ENCODE measurements at places on chromosomes 13 and 19.

- DNase-seq, result no peak
- no peaks in the 10 kb centered on the region for H3K27me3 ChIP-seq
- no peak overlapping the region for H3K4me3 ChIP-seq
- H3K4me1 ChIP-seq, result no peaks in the 10 kb centered on the region
- no peaks in the 10 kb centered on the region for H3K36me3 ChIP-seq
Measured at GRCh38 chr13:101655435-101655834, 203.0 kb downstream of the ITGBL1 start.

DNA sequence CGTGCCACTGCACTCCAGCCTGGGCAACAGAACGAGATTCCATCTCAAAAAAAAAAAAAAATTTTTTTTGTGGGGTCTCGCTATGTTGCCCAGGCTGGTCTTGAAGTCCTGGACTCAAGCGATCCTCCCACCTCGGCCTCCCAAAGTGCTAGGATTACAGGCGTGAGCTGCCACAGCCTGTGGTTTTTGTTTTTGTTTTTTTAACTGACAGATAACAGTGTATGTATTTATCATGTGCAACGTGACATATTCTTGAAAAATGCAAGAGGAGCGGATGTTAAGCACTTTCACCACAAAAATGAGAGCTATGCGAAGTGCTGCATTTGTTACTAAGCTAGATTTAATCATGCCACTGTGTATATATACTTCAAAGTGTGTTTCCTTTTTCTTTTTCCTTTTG lies 49.0 kb downstream of the ARHGEF18 start:
- no peaks in the 10 kb centered on the region for H3K27me3 ChIP-seq
- H3K36me3 ChIP-seq, result no peaks in the 10 kb centered on the region
- H3K4me3 ChIP-seq, result no peak overlapping the region
- H3K4me1 ChIP-seq, result peaks cover 4% of the 10 kb centered on the region
- H3K27ac ChIP-seq, result no peak overlapping the region
- no peak for DNase-seq

DNA sequence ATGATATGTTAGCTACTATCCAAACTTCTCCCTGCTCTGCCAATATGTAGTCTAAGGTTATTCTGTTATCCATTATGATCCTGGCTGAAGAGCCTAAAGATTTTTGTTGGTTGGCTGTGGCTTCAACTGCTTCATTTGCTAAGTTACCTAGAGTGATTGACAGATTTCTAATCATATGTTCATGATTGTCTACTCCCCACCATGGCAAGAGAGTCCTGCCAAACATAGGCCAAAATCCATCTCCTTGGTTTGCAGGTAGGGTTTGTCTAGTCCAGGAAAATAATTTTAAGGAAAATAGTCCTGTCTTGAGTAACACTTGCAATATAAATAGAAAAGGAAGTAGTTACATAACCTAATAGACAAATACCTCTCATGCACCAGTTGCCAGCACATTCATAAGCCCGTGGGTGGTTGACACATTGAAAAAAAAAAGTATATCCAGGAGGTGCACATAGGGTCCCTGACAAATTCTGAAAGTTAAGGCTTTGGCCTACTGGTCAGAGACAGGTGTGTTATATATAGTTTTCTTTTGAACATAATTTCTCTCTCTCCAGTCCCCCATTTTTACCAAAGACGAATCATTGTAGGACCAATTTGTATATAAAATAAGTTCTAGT lies 5.4 kb upstream of the CBY2 start:
- H3K4me3 ChIP-seq, result no peak overlapping the region
- DNase-seq, result no peak
- no peak overlapping the region for H3K27ac ChIP-seq
- no peaks in the 10 kb centered on the region for H3K4me1 ChIP-seq

DNA sequence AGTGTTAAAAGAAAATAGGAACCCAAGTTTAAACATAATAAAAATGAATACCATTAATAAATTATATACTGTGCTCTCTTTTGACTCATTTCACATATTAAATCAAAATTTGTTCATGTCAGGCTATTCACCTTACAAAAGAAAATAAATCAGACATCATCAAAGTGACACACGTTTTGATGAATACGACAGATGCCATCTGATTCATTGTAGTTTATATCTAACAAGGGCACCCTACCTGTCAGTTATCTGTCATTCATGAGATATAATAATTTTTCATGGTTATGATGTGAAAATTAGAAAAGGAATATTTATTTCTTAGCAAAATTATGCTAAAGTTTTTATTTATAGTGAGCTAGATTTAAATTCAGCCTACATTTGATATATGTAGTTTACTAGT lies 188.1 kb upstream of the PCDH17 start:
- no peaks in the 10 kb centered on the region for H3K36me3 ChIP-seq
- H3K4me3 ChIP-seq, result no peak overlapping the region
- H3K27ac ChIP-seq, result no peak overlapping the region

- peak; percentile 65 for DNase-seq
- H3K4me3 ChIP-seq, result no peak overlapping the region
- H3K4me1 ChIP-seq, result no peaks in the 10 kb centered on the region
Measured at GRCh38 chr19:55220525-55220924, 8.0 kb downstream of the TMEM86B start.

GRCh38 chr13:57286511-57287098 lies 119.6 kb downstream of the PRR20E start:
- H3K36me3 ChIP-seq, result no peaks in the 10 kb centered on the region
- no peaks in the 10 kb centered on the region for H3K4me1 ChIP-seq
- DNase-seq, result no peak
- no peak overlapping the region for H3K27ac ChIP-seq

- H3K27me3 ChIP-seq, result no peaks in the 10 kb centered on the region
- no peak overlapping the region for H3K4me3 ChIP-seq
- H3K27ac ChIP-seq, result no peak overlapping the region
- no peak for DNase-seq
- no peaks in the 10 kb centered on the region for H3K4me1 ChIP-seq
Measured at GRCh38 chr13:51440381-51440780, 12.5 kb downstream of the INTS6 start.

- no peak overlapping the region for H3K27ac ChIP-seq
- H3K4me3 ChIP-seq, result no peak overlapping the region
- no peak for DNase-seq
- H3K27me3 ChIP-seq, result no peaks in the 10 kb centered on the region
Measured at GRCh38 chr13:24004971-24005370, 107.7 kb upstream of the C1QTNF9B start.

DNA sequence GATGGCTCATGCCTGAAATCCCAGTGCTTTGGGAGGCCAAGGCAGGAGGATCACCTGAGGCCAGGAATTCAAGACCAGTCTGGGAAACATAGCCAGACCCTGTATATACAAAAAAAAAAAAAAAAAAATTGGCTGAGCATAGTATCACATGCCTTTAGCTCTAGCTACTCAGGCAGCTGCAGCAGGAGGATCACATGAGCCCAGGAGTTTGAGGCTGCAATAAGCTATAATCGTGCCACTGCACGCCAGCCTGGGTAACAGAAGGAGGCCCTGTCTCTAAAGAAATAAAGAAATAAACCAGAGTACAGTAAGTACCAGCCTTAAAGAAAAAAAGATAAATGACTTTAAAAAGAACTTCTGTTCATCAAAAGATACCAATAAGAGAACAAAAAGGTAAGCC lies 52.9 kb downstream of the FAM124A start:
- no peak for DNase-seq
- no peak overlapping the region for H3K27ac ChIP-seq
- H3K4me3 ChIP-seq, result no peak overlapping the region
- H3K36me3 ChIP-seq, result no peaks in the 10 kb centered on the region

- H3K27me3 ChIP-seq, result peaks cover 74% of the 10 kb centered on the region
- DNase-seq, result no peak
- no peaks in the 10 kb centered on the region for H3K4me1 ChIP-seq
- H3K27ac ChIP-seq, result no peak overlapping the region
Measured at GRCh38 chr13:27820524-27821482, 28.5 kb downstream of the GSX1 start.

DNA sequence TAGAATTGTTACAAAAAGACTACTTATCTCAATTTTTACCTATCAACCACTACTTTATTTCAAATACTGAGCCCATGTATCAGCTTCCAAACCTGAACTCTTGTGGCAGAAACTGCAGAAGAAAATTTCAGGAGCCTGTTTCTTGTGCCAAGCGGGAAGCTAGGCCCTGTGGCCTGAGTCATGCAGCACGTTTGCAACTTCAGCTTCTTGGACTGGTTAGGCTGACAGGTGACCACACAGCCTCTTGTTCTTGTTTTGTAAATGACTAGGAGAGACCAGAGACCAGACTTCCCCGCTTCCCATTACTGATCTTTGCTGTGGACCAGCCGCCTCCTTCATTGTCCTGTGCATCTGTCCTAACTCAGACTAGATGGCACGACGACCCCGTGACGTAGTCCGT lies 3.4 kb upstream of the LAMP1 start:
- H3K4me1 ChIP-seq, result no peaks in the 10 kb centered on the region
- no peak for DNase-seq
- H3K27ac ChIP-seq, result no peak overlapping the region
- no peak overlapping the region for H3K4me3 ChIP-seq
- no peaks in the 10 kb centered on the region for H3K27me3 ChIP-seq
- H3K36me3 ChIP-seq, result no peaks in the 10 kb centered on the region

- H3K4me1 ChIP-seq, result no peaks in the 10 kb centered on the region
- H3K27ac ChIP-seq, result no peak overlapping the region
- no peaks in the 10 kb centered on the region for H3K27me3 ChIP-seq
- DNase-seq, result no peak
- no peaks in the 10 kb centered on the region for H3K36me3 ChIP-seq
- no peak overlapping the region for H3K4me3 ChIP-seq
Measured at GRCh38 chr19:18475004-18475453, 37.1 kb upstream of the ISYNA1 start.

- no peaks in the 10 kb centered on the region for H3K36me3 ChIP-seq
- no peaks in the 10 kb centered on the region for H3K27me3 ChIP-seq
- no peak for DNase-seq
- no peak overlapping the region for H3K4me3 ChIP-seq
- H3K4me1 ChIP-seq, result peaks cover 9% of the 10 kb centered on the region
Measured at GRCh38 chr13:73168226-73168952, 109.6 kb downstream of the KLF5 start.

DNA sequence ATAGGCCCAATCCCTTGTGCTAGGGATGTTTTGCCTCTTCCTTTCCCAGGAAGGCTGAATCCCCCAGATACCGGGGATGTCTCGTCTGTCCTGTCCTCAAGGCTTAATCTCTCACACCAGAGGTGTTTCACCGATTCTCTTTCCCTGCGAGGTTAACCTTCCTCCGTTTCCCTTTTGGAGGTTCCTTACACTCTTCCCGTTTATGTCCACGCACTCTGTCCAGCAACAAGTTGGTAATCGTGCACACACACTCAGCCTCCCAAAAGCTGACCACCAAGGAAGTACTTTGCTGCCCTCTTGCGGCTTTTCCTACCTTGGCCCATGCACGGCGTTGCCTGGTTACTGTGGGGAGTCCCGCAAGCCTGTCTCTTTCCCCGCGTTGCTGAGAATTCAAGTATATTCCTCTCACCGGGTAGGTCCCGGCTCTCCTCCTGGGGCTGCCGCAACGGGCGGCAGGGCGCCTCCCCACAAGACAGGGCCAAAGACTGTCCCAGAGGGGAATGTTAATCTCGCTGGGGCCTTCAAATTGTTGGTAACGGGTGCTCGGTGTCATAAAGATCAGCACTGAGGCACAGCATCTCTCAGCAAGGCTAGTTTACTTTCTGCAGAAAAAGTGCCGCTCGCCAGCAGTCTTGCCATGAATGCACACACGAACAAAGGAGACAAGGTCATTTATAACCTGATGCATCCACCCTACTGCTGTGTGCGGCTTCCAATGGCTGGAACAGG lies 36.7 kb upstream of the CD177 start:
- H3K27ac ChIP-seq, result no peak overlapping the region
- peak; percentile 65 for DNase-seq
- H3K4me3 ChIP-seq, result no peak overlapping the region
- H3K27me3 ChIP-seq, result no peaks in the 10 kb centered on the region
- H3K4me1 ChIP-seq, result no peaks in the 10 kb centered on the region
- no peaks in the 10 kb centered on the region for H3K36me3 ChIP-seq

GRCh38 chr19:10898633-10899032 lies 27.3 kb downstream of the CARM1 start:
- H3K27me3 ChIP-seq, result no peaks in the 10 kb centered on the region
- H3K36me3 ChIP-seq, result no peaks in the 10 kb centered on the region
- no peaks in the 10 kb centered on the region for H3K4me1 ChIP-seq
- no peak overlapping the region for H3K4me3 ChIP-seq
- DNase-seq, result no peak
- no peak overlapping the region for H3K27ac ChIP-seq

- no peaks in the 10 kb centered on the region for H3K4me1 ChIP-seq
- H3K36me3 ChIP-seq, result no peaks in the 10 kb centered on the region
- H3K27me3 ChIP-seq, result no peaks in the 10 kb centered on the region
Measured at GRCh38 chr19:46515879-46516350, 20.2 kb upstream of the PNMA8B start.

DNA sequence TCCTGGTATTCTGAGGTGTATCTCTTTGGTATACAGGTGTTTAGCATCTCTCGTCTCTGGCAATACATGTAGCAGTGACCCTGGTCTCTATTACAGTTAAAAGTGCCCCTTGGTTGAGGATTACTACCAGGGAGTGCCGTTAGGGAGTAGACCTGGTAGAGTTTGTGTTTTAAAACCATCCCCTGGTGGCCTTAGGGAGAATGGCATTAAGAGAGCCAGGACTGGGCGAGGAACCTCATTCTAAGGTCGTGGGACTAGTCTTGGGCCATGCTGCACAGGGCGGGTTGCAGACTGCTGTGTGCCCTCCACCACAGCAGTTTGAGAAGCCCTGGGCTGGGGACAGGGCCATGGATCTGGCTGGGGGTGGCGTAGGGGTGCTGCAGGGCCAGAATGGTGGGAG lies 35.0 kb downstream of the B3GLCT start:
- DNase-seq, result peak; percentile 50
- no peak overlapping the region for H3K27ac ChIP-seq
- H3K27me3 ChIP-seq, result no peaks in the 10 kb centered on the region
- no peak overlapping the region for H3K4me3 ChIP-seq

DNA sequence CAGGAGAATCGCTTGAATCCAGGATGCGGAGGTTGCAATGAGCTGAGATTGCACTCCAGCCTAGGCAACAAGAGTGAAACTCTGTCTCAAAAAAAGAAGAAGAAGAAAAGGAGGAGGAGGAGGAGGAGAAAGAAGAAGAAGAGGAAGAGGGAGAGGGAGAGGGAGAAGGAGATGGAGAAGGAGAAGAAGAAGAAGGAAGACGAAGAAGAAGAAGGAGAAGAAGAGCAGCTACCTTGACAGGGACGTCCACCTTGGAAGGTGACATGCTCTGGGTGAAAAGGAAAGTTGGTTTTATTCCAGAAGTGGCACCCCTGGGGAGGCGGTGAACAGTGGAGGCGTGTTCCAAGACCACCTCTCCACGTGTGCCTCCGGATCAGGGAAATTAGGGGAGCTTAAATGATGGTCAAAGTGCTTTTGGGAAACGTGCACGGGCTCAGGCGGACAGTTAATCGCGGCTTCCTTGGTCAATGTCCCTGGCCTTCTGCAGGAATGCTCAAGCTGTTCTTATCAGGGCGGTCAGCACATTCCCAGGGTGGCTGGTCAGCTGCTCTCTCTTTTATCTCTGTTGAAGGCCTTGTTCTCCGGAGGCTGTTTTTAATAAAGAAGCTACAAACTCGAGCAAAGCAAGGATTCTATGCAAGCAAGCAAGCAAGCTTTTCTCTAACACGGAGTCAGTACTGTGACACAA lies 78.9 kb upstream of the PEG3 start:
- H3K4me1 ChIP-seq, result no peaks in the 10 kb centered on the region
- no peak for DNase-seq
- no peak overlapping the region for H3K27ac ChIP-seq
- H3K27me3 ChIP-seq, result no peaks in the 10 kb centered on the region

Data from mesendoderm (in vitro differentiated cells).